Fibroblast of skin of right biceps (primary cell): ENCODE measurements at places on chromosomes 7 and 10.

- peak; percentile 72 for DNase-seq
These were observed 395.8 kb upstream of the ZMIZ1 start for GRCh38 chr10:78672918-78673317.

- DNase-seq: peak; percentile 31
These were observed 33.8 kb downstream of the IL15RA start for GRCh38 chr10:5943536-5943935.

DNA sequence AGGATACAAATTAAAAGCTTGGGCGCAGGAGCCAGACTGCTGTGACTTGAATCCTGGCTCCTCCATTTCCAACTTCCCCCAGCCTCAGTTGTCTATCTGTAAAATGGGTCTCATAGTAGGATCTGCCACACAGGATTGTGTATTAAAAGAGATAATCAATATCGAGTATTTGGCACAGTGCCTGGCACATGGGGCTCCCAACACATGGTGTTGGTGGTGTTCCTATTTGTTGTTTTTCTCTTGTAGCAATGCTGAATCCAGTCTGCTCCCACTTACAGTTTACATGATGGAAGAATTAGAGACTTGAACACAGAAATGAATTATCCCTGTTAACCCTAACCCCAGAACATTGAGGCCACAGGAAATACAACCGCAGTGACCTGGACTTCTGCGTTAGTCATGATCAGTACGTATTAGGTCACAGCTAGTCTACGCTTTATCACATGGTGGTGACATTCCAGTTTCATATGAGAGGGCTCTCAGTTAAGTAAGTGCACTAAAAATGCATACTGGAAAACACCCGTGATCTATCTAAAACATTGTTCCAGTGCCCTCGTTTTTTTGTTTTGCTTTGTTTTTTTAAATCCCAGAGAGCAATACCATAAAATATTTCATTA is 169.5 kb upstream of the KLF14 start:
- DNase-seq: peak; percentile 89

DNA sequence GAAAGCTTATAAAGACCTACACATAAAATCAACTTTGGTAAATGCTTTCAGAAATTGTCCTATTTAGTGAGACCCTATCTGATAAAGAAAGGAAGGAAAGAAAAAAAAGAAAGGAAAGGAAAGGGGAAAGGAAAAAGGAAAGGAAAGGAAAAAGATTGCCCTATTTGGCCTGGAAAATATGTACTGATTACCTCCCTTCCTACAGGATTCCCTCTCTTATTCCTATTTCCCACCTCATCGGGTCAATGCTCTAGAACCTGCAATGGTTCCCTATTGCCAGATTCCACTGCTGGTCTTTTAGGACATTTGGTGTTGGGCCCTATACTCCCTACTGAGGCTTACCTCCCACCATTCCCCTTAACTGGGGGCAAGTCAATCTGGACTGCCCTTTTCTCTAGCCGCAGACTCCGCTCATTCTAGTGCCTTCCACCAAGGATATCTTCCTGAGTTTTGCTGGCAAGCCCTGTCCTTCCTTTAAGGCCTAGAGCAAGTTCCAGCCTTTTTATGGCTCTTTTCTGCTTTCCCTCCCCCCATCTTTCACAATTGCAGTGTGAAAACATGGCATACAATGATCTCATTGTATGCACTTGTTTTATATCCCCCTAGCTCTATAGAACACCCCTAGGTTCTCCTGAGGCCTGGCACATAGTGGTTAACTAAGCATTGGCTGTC is 4.4 kb downstream of the DDIT4 start:
- DNase-seq: peak; percentile 28

DNA sequence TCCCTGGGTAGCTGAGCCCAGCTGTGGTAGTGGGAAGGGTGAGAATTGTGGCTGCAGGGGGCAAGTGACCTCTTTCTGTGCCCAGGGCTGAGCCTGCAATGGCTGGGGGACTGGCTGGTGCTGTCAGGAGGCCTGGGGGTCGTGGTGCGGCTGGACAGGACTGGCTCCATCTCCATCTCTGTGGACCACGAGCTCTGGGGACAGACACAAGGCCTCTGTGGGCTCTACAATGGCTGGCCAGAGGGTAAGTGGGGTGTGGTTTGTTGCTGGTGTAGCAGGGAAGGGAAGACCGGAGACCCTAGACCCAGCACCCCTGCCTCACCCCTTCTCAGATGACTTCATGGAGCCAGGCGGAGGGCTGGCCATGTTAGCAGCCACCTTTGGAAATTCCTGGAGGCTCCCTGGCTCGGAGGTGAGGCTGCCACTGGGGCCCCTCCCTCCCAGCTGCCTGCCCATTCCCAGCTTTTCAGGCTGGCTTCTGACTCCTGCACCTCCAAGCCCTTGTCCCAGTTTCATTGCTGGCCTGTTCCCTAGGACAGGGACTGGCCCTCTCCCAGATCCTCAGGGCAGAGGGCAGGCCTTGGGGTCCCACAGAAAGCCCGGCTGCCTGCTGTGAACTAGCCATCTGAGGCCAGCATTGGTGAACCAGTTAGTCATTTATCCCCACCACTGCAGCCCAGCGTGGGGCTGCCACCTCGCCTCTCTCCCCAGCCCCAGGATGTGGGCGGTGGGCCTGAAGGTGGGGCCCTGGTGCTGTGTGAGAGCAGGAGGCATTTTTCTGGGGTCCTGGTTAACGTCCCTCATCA is 5.5 kb upstream of the ZNF467 start:
- DNase-seq: no peak
